ENCODE measurements at places on chromosomes 1 and 21.

- H3K36me3 ChIP-seq = no peaks in the 10 kb centered on the region
- no peak overlapping the region for H3K4me3 ChIP-seq
- H3K4me1 ChIP-seq = no peaks in the 10 kb centered on the region
Observed at GRCh38 chr1:18618546-18619466, 11.8 kb upstream of the PAX7 start.

GRCh38 chr1:188489336-188490112, 1660.8 kb downstream of the PLA2G4A start:
- no peak for DNase-seq
- H3K4me1 ChIP-seq = no peaks in the 10 kb centered on the region
- no peak overlapping the region for H3K4me3 ChIP-seq
- H3K36me3 ChIP-seq = no peaks in the 10 kb centered on the region
- H3K27ac ChIP-seq = no peak overlapping the region
- no peaks in the 10 kb centered on the region for H3K27me3 ChIP-seq

- H3K36me3 ChIP-seq = no peaks in the 10 kb centered on the region
- no peak overlapping the region for H3K27ac ChIP-seq
- no peaks in the 10 kb centered on the region for H3K4me1 ChIP-seq
- no peaks in the 10 kb centered on the region for H3K27me3 ChIP-seq
- no peak overlapping the region for H3K4me3 ChIP-seq
Observed at GRCh38 chr1:172928412-172928811, 122.3 kb downstream of the TNFSF18 start.

GRCh38 chr1:3021233-3021671, at the start of gene ACTRT2:
Gene ACTRT2, plus strand, starts transcription at chr1:3021467. Its CDS starts 220 bp downstream, at chr1:3021687.
- no peaks in the 10 kb centered on the region for H3K36me3 ChIP-seq
- peaks cover 2% of the 10 kb centered on the region for H3K27me3 ChIP-seq
- H3K4me1 ChIP-seq = no peaks in the 10 kb centered on the region
- no peak for DNase-seq
- H3K4me3 ChIP-seq = no peak within 1 kb of the TSS

DNA sequence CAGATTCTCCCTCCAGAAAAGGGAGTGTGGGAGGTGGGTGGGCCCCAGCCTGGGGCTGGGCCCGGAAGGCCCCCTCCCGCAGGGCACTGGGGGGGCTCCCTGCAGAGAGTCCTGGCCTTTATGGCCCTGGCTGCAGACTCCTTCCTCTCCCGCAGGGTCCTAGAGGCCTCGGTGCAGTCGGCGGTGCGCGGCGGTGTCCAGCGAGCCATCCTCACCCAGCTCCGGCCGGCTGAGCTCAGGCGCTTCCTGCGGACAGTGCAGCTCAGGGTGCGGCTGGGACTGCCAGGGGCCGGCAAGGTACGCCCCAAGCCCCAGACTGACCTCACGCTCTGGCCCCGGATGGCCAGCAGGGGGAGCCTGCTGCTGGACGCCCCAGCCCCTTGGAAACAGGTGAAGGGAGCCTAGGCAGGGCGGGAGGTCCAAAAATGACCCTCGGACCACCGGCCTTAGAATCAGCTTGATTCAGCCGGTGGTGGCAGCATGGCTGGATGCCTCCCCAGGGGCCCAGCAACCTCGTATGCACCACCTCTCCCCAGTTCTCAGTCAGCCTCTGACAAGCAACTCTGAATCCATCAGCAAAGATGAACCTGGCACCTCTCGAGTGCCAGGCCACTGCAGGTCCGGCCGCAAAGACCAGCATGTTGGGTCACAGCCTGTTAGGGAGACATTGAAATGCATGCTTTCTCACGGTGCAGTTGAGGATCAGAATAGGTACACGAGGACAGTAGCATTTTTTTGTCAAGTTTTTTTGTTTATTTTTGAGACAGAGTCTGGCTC, 20.6 kb downstream of the MTHFR start:
- no peak overlapping the region for H3K27ac ChIP-seq
- H3K4me1 ChIP-seq = peaks cover 13% of the 10 kb centered on the region
- peaks cover 5% of the 10 kb centered on the region for H3K36me3 ChIP-seq
- DNase-seq = no peak
- H3K27me3 ChIP-seq = no peaks in the 10 kb centered on the region
